ENCODE measurements at places on chromosomes 4 and X.

GRCh38 chrX:22105231-22105630 lies 73.1 kb downstream of the PHEX start:
- H3K36me3 ChIP-seq: no peaks in the 10 kb centered on the region
- H3K27ac ChIP-seq: no peak overlapping the region
- no peaks in the 10 kb centered on the region for H3K27me3 ChIP-seq

DNA sequence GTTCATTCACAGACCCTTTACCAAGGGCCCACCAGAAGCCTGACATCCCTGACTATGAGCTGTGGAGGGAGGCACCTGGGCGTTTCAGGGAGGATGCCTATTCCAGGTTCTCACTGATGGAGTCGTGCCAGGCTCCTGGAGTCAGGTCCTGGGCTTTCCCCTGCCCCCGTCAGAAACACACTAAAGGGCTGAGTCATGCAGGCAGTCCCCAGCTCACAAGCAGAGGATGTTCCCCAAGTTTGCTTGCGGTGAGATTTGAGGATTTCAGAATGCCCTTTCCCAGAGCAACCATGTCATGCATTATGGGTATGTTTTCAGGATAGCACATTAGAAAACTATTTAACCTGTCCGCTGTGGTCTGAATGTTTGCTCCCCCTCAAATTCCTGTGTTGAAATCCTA lies 45.2 kb downstream of the FHDC1 start:
- no peak overlapping the region for H3K4me3 ChIP-seq
- H3K4me1 ChIP-seq: no peaks in the 10 kb centered on the region
- DNase-seq: no peak

DNA sequence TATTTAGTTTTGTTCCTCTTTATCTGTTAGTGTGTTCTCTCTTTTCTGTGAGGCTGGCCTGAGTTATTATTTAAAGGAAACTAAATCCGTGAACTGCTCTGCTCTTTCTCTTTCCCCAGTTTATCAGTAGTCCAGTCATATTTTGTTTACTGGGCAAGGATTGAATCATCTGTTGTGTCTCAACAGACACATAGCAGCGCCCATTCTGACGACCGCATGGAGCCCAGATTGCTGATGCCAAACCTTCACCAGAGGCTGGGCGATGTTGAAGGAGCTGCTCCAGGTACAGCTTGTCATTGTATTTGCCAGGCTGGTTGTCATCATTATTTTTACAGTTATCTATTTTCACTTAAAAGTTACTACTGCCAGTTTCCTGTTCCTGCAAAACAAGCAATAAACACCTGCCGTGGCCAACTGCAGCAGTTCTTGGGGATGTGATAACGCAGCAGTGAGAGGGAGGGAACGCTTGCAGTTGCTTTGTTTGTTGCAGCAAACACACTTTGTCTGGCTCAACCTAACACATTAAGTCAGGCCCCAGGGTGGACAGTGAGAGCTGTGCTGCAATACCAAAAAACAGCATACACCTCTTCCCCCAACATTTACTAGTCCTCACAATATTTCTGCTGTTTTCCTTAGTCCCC lies 10.1 kb downstream of the REELD1 start:
- no peak overlapping the region for H3K27ac ChIP-seq
- H3K36me3 ChIP-seq: no peaks in the 10 kb centered on the region
- H3K4me1 ChIP-seq: no peaks in the 10 kb centered on the region
- DNase-seq: no peak
- peaks cover 20% of the 10 kb centered on the region for H3K27me3 ChIP-seq

DNA sequence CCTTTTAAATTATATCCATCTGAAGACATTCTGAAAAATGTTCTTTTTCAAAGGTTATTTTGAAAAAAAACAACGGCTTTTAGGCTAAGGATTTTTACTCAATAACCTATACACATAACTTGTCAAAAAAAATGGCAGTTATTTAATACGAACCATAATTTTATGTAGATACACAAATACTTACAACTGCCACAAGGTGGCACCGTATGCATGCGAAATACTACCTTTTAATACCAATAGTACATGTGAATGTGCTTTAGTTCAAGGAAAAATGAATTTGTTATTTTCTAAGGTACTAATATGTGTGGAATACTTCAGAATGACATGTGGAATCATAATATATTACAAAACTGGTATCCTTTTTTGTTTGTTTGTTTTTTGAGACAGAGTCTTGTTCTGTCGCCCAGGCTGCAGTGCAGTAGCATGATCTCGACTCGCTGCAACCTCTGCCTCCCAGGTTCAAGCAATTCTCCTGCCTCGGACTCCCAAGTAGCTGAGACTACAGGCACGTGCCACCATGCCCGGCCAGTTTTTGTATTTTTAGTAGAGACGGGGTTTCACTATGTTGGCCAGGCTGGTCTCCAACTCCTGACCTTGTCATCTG lies 4.6 kb upstream of the MAD2L1 start:
- peaks cover 23% of the 10 kb centered on the region for H3K4me1 ChIP-seq
- no peak overlapping the region for H3K27ac ChIP-seq
- H3K36me3 ChIP-seq: peaks cover 8% of the 10 kb centered on the region
- no peak overlapping the region for H3K4me3 ChIP-seq

DNA sequence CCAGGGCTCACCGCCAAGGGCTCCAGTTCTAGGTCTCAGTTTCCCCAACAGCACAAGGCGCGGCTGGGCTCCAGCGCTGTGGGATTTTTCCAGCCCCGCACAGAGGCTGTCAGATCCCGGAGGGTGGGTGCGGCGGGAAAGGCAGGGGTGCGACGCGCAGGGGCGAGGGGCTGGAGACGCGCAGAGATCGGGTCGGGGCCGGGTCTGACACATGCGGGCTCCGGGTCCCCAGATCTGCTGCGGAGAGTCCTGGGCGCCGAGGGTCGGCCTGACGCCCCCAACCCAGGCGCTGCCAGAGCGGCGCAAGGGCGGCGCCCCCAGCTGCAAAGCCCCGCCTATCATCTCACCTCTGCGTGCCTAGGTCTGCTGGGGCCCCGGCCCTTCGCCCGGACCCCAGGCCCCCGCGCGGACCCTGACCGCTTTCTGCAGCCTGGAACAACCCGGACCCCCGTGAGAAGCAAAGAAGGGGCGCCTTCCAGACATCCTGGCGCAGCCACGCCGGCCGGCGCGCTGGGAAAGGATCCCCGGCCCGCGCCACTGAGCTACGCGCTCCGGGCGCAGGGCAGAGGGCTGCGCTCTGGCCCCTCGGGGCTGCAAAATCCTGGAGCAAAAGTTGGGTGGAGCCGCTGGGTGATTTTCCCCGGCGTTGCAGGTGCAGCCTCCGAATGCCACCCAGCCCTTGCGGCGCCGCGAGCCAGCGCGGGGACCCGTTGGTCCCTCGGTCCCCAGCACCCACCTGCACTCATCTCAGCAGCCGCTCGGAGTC lies 486 bp downstream of the ABLIM2 start:
- H3K27me3 ChIP-seq: no peaks in the 10 kb centered on the region
- no peak for DNase-seq
- peaks cover 19% of the 10 kb centered on the region for H3K4me1 ChIP-seq
- H3K4me3 ChIP-seq: peak overlapping the region; percentile 99

- no peak overlapping the region for H3K27ac ChIP-seq
- no peak overlapping the region for H3K4me3 ChIP-seq
- H3K4me1 ChIP-seq: no peaks in the 10 kb centered on the region
- DNase-seq: no peak
Measured at GRCh38 chrX:40746521-40746920, 11.2 kb upstream of the MED14 start.

- no peak overlapping the region for H3K4me3 ChIP-seq
- no peaks in the 10 kb centered on the region for H3K4me1 ChIP-seq
- H3K27me3 ChIP-seq: no peaks in the 10 kb centered on the region
Measured at GRCh38 chrX:29295987-29296680, 708.9 kb downstream of the IL1RAPL1 start.

DNA sequence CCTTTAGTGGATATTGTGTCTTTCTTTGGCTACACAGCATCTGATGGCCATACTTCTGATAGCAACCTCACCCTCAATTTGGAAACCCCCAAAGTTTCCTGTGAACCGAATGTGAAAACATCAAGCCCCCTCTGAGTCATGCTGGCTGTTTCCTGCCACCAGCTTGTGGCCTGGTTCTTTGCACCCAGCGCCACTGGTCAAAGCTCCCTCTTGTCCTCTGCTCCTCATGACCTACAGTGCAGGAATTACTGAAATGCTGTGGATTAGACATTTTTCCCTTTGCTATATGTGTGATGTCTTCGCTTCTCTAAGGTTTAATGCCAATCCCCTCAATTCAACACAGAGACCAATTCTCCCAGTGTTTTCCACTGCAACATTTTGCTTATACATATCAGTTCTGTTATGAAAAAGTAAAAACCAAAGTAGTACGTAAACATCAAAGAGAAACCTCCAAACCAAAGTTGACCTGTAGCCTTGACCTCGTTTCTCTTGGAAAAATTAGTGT lies 224.0 kb upstream of the TENM3 start:
- no peaks in the 10 kb centered on the region for H3K36me3 ChIP-seq
- H3K4me1 ChIP-seq: peaks cover 3% of the 10 kb centered on the region
- H3K27me3 ChIP-seq: no peaks in the 10 kb centered on the region
- no peak for DNase-seq

DNA sequence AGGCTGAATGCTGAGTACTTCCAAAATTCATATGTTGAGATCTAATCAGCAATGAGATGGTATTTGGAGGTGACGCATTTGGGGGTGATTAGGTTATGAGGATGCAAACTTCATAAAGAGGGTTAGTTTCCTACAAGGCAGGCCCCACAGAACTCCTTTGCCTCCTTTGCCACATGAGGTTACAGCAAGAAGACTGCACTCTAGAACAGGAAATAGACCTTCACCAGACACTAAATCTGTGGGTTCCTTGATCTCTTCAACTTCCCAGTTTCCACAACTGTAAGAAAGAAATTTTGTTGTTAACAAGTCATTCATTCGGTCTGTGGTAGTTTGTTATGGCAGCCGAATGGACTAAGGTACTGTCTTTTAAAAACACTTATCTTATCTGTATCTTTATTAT lies 681.9 kb upstream of the HS3ST1 start:
- peaks cover 2% of the 10 kb centered on the region for H3K36me3 ChIP-seq
- no peaks in the 10 kb centered on the region for H3K27me3 ChIP-seq
- H3K4me3 ChIP-seq: no peak overlapping the region
- H3K27ac ChIP-seq: no peak overlapping the region
- no peaks in the 10 kb centered on the region for H3K4me1 ChIP-seq
- no peak for DNase-seq

- H3K4me1 ChIP-seq: peaks cover 65% of the 10 kb centered on the region
- H3K27me3 ChIP-seq: no peaks in the 10 kb centered on the region
- peak overlapping the region; percentile 61 for H3K4me3 ChIP-seq
- peak overlapping the region; percentile 94 for H3K27ac ChIP-seq
- H3K36me3 ChIP-seq: peaks cover 33% of the 10 kb centered on the region
Measured at GRCh38 chr4:2839060-2839459, 4.6 kb upstream of the ADD1 start.

GRCh38 chr4:1245481-1246051 lies 3.4 kb downstream of the CTBP1 start:
- peaks cover 60% of the 10 kb centered on the region for H3K4me1 ChIP-seq
- peak overlapping the region; percentile 97 for H3K27ac ChIP-seq
- DNase-seq: no peak
- peak overlapping the region; percentile 86 for H3K4me3 ChIP-seq

GRCh38 chrX:22520128-22520828 lies 247.6 kb downstream of the CBLL2 start:
- no peak for DNase-seq
- no peak overlapping the region for H3K4me3 ChIP-seq
- no peaks in the 10 kb centered on the region for H3K27me3 ChIP-seq
- no peaks in the 10 kb centered on the region for H3K36me3 ChIP-seq
- no peak overlapping the region for H3K27ac ChIP-seq

DNA sequence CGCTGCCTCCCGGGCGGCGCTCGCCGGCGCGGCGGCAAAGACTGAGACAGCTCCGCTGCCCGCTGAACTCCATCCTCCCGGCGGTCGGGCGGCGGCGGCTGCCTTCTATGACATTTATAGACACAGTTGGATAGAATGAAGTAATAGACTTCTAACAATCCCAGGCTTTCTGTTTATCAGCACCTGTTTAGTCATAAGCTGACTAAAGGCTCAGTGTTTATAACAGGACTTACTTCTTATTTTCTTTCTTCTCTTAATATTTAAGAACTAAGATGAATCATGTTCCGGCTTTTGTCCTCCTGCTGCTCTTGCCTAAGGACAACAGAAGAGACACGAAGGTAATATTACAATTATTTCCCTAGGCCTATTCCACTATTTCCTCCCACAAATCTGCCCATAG lies 3.9 kb downstream of the ARL13A start:
- DNase-seq: no peak
- no peak overlapping the region for H3K27ac ChIP-seq
- no peak overlapping the region for H3K4me3 ChIP-seq
- H3K4me1 ChIP-seq: no peaks in the 10 kb centered on the region

DNA sequence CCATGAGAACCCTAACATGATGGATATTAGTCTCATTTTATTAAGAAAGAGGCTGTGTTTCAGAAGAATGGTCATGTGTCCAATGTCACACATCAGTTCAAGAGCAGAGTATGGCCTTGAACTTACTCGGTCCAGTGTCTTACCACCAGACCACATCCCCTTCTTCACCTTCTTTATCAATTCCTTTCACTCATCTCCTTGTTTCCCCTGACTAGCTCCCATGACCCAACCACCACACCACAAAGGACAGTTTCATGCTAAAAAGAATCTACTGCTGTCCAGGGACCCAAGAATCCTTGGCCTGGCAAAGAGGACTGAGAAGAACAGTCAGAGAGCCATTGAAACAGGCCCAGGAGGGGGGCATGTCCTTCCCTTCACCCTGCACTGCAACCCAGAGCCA lies 33.6 kb upstream of the MSN start:
- H3K4me3 ChIP-seq: no peak overlapping the region
- no peak overlapping the region for H3K27ac ChIP-seq
- H3K27me3 ChIP-seq: no peaks in the 10 kb centered on the region
- peaks cover 1% of the 10 kb centered on the region for H3K4me1 ChIP-seq
- no peak for DNase-seq

GRCh38 chrX:5681159-5681558 lies 547.5 kb downstream of the NLGN4X start:
- H3K27ac ChIP-seq: no peak overlapping the region
- DNase-seq: no peak
- no peak overlapping the region for H3K4me3 ChIP-seq
- H3K27me3 ChIP-seq: no peaks in the 10 kb centered on the region

GRCh38 chr4:55758066-55758465 lies 61.5 kb upstream of the EXOC1L start:
- H3K27me3 ChIP-seq: no peaks in the 10 kb centered on the region
- no peaks in the 10 kb centered on the region for H3K4me1 ChIP-seq
- no peaks in the 10 kb centered on the region for H3K36me3 ChIP-seq
- no peak for DNase-seq
- H3K4me3 ChIP-seq: no peak overlapping the region
- no peak overlapping the region for H3K27ac ChIP-seq

DNA sequence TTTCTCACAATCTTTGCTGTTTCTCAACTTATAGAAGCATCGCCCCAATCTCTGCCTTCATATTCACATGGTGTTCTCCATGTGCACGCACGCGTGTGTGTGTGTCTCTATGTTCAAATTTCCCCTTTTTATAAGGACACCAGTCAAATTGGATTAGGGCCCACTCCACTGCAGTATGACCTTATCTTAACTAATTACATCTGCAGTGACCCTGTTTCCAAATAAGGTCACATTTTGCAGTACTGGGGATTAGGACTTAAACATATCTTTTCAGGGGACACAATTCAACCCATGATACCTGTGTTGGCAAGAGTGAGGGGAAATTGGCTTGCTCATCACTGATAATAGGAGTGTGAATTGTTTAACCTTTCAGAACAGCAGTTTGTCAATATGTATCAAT lies 66.5 kb upstream of the MAGEA10 start:
- H3K4me1 ChIP-seq: no peaks in the 10 kb centered on the region
- no peaks in the 10 kb centered on the region for H3K36me3 ChIP-seq
- no peak overlapping the region for H3K4me3 ChIP-seq
- no peak overlapping the region for H3K27ac ChIP-seq
- DNase-seq: no peak
- no peaks in the 10 kb centered on the region for H3K27me3 ChIP-seq
